ENCODE measurements at places on chromosomes 3 and 15. TPM values are rescaled to one million over a fixed set of nuclear protein-coding genes. Genes with fewer than 3 reads are reported as not detected.

GRCh38 chr3:60954048-60954447 lies 297.2 kb downstream of the FHIT start:
- DNase-seq, result no peak

DNA sequence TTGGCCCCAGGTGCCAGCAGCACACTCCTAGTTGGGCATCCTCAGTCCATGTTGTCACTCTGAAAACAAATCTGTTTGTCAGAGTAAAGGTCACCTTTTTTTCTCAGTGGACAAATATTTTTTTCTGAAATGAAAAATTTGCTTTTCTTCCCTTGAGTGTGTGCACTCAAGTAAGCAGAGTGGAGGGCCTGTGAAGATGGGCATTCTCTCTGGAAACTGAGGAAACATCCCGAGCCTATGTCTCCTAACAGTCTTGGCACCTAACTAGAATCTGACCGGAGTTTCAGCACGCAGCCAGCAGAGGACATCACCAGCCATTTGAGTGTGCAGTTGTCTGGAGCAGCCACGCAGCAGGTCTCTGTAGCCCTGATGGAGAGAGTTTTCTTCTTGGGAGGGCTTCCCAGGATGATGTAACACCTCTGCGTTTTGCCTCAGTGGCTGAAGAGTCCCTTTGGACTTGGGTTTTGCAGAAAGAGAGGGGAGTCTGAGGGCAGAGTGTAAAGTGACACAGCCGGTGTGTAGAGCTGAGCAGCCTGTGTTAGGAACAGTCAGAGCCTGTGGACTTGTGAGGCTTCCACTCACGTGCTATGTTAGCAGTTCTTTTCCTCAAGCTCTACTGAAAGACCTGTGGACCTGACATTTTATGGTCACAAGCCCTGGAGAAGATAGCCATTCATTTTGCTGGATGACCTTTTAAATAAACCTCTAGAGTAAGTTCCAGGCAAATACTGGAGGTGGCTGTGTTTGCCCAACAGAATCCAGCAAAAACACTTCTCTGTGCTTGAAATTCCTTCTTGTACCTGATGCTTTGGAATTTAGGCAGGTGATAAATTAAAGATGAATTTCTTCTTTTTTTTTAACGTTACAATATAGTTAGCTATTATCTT lies 51.6 kb downstream of the ABHD2 start:
- DNase-seq, result no peak

DNA sequence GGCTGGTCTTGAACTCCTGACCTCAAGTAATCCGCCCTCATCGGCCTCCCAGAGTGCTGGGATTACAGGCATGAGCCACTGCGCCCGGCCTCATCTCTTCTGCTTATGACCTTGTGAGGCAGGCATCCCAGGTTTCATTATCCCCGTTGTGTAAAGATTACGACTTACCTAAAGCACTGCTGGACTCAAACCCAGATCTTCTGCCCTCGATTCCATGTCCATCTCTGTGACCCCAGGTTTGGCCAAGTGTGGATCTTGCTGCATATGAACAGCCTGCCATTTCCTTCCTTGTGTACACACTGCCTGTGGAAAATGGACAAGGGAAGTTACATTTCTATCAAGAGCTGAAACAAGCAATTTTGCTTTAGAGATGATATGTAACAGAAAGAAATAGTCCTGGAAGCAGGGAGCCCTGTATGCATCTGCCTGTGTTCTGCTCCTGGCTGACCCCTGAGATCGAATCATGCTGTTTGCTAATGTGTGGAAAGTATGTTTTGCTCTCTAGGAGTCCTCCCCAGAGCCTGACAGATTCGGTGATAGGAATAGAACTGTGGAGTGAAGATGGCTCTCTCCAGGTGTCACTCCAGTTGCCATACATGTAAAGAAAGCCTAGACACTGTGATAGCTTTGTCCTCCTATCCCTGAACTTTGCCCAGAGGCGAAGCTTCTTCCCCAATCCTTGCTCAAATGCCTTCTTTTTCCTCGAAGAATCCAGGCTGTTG lies 11.8 kb upstream of the LIPC start:
- no peak for DNase-seq

- no peak for DNase-seq
These were observed 3.3 kb downstream of the ETV5 start for GRCh38 chr3:186105543-186105942.

The AHSG gene
- total RNA-seq, result not detected

The GOLGA6A gene
- not detected for total RNA-seq

DNA sequence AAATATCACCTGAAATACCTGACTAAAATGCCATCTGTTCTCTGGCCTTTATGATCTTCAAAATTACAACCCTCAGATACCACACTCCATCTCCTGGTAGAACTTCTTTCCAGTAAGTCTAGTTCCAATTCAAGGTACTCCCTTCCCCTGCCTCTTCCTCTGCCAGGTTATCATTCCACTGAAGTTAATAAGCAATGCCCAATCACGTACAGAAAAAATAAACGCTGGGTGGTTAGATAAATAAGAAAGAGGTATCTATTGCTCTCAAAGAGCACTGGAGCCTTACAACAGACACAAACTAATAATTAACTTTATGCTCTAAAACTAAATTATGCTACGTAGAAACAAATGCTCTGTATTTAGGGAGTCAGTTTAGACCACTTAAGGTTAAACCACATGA lies 112.5 kb downstream of the MYO9A start:
- no peak for DNase-seq

DNA sequence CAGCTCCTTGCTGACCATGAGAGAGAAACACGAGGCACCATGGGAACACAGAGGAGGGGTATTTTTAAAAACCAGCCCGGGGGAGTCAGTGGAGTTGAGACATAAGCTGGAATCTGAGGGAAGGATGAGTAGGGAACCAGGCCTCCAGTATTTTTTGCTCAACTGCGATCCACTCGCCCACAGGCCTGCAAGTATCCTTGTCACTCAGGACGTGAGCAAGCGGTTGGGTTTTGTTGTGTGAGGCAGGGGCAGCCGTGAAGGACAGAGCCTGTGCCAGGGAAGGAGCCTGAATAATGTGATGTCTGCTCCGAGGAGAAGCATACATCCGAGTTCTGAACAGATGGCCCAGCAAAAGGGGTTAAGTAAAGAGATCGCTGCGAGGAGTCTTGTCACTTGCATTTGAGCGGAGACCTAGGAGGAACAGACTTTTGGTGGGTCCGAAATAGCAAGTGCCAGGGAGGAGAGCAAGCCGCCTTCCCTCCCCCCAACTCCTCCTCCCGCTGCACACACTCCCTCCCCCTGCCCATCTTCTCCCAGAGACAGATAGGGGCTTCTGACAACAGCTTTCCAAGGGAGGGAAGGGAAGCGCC lies 20.4 kb upstream of the NTRK3 start:
- no peak for DNase-seq

The ITIH1 gene
- 0.08 TPM for total RNA-seq

DNA sequence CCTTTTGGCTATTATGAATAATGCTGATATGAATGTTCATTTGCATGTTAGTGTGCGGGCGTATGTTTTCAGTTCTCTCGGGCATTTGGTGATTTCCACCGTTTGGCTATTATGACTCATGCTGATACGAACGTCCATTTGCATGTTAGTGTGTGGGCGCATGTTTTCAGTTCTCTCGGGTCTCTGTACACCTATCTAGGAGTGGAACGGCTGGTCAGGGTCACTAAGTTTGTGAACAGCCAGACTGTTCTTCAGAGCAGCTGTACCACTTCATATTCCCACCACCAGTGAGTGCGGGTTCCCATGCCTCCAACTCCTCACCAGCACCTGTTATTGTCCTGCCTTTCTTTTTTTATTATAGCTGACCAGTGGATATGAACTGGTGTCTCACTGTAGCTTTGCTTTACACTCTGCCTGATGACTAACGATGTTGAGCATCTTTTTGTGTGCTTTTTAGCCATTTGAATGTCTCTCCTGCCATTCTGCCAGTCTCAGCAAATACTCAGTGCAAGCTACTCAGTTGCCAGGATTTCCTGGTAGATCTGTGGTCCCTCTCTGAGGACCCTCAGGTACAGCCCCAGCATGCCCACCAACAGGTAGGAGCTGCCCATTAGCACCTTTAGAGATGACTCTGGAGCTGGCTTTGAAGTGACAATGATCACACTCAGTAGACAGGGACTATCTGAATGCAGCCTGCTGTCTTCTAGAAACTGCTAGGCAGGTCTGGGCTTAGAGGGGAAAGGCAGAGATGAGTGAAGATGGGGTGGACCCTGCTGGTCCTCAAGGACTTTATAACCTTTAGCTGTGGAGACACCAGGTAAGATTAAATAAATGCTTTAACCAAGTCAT lies 141.1 kb downstream of the XXYLT1 start:
- no peak for DNase-seq

DNA sequence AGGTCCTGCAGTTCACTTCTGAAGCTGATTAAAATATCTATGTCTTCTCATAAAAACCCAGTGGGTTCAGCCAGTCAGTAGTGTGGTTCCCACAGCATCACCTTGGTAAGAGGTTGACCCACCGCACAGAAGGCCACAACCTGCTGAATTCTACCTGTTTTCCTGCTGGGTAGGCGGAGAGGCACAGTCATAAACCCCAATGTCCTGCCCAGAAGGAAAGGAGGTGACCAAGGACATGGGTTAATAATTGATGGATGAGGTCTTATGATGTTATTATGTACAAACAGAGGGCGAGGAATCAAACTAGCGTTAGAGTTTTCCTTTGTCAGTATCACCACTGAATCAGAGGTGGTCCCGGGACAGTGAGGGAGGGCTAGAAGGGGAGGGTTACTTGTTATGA lies 27.8 kb downstream of the CA12 start:
- peak; percentile 80 for DNase-seq

- DNase-seq, result no peak
These were observed 44.9 kb downstream of the CPN2 start for GRCh38 chr3:194306109-194306686.
